ENCODE measurements at places on chromosomes 12 and 14.

GRCh38 chr12:20950248-20950647, 139.7 kb downstream of the SLCO1B3 start:
- peak; percentile 0 for DNase-seq

- DNase-seq = no peak
These were observed 49.2 kb downstream of the PSMA6 start for GRCh38 chr14:35341454-35341750.

- DNase-seq = no peak
These were observed 200.2 kb downstream of the TSPAN9 start for GRCh38 chr12:3277306-3277943.

DNA sequence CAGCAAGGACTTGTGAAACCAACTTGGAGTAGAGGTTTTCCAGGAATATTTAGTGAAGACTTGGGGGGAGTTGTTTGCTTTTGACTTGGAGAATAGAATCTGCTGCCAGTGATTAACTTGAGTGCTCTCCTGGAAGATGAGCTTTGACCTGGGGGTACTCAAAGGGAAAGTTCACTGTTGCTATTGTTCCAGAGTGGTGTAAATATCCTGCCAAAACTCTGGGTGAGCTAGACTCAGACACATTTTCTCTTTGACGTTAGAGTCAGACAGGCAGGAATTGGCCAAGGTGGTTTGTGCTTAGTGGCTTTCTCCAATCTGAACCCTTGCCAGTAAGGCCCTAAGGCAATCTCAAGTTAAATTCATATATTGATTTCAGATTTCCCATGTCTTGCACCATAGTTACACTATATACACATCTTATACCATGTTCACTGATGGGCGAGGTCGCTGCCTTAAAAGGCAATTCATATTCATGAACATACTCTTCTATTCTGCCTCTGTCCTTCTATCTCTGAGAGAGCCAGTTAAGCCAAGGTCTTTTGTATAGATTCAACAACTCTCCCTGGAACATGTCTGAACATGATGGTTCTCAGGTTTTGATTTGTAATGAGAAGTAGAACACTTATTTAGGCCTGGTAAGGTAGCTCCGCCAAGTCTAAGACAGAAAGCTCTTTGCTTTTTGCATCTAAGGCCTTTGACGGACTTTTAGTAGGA, 204.6 kb upstream of the SLC38A2 start:
- no peak for DNase-seq

- peak; percentile 16 for DNase-seq
These were observed 29.4 kb upstream of the ESRRB start for GRCh38 chr14:76346391-76347160.

DNA sequence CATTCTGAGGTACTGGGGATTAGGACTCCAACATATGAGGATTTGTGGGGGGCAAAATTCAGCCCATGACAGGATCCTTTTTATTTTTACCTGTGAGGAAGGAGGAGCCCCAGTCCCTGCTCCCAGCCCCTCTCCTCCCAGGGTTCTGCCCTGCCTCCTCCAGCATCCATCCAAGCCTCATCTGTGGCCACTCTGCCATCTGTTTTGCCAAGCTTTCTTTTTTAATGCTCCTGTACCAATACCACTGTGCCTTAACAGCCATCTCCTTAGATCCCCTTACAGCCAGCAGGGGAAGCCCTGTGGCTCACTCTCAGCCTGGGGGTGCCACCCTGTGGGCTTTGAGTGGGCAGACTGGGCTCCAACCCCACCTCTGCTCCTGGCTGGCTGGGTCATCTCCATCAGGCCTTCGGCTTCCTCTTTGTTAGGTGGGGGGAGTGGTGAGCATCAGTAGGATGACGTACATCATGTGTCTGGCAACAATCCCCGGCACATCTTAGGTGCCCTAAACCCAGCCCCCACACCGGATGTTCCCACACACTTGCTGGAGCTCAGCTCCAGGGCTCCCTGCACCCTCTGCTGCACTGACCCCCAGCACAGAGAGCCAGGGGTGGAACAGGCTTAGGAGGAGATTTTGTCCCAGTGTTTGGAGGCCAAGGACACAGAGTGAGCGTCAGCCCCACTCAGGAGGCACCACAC, 40.2 kb downstream of the CYP46A1 start:
- no peak for DNase-seq

DNA sequence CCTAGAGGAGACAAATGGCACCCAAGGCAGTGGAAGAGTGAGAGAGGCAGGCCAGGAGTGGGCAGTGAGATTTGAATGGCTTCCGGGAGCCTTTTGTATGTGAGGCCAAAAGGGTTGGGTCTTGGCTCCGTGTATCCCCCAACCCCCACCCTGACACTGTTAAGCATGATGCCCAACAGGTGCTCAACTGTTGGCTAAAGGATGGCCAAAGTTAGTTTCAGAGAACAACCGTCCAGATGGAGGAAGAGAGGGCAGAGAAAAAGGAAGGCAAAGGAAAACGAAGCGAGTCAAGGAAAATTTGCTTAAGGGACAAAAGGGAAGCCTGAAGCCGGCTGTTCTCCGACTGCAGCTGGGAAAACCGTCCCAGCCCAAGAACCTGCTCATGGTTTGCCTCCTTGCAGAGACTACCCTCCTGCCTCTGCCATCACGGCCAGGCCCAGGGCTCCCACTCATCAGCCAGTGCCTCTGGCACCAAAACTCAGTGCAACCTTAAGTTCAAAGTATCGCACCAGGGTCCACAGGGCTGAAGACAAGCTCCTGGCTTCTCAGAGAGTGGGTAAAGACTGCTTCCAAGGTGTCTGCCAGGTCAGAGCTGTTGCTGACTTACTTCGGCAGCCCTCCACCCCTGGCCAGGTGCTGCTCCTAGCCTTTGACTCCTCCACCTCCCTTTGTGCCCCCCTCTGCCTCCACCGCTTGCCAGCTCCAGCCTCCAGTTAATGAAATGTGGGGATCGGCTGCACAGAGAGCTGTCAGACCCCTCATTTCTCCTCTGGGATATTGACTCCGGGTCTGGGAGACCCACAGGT, 4.2 kb upstream of the C1QL4 start:
- no peak for DNase-seq

- DNase-seq = peak; percentile 97
These were observed 23.1 kb downstream of the LLPH start for GRCh38 chr12:66107451-66107915.

- DNase-seq = no peak
These were observed 236.8 kb upstream of the BTG1 start for GRCh38 chr12:92382383-92382878.

DNA sequence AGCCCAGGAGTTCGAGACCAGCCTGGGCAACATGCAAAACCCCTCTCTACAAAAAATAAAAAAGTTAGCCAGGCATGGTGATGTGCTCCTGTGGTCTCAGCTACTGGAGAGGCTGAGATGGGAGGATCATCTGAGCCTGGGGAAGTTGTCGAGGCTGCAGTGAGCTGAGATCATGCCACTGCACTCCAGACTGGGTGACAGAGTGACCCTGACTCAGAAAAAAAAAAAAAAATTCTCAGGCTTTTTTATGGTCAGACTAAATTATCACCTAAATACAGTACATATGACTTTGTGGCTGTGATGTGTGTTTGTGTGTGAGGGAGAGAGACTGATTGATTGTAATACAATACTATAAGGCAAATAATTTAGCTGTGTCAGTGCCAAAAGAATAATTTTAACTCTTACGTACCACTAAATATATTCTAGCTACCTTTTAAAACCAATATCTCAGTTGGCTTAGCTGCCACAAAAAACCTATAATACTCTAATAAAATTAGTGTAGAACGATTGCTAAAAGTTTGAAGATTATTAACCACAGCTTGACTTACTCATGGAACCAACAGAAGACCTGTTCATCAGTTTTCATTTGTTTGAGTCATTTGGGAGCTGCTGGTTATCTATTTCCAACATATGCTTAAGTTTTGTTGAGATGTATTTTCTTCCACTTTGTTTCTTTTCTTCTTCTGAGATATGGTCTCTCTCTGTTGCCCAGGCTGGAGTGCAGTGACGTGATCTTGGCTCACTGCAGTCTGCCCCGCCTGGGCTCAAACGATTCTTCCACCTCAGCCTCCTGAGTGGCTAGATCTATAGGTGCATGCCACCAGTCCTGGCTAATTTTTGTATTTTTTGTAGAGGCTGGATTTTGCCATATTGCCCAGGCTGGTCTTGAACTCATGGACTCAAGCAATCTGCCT, 58.0 kb downstream of the DIP2B start:
- DNase-seq = no peak

GRCh38 chr12:47223031-47223847, 143.5 kb upstream of the AMIGO2 start:
- no peak for DNase-seq

- no peak for DNase-seq
These were observed 443.4 kb downstream of the GLT1D1 start for GRCh38 chr12:129296671-129297070.

- no peak for DNase-seq
These were observed 148.6 kb downstream of the ASCL1 start for GRCh38 chr12:103105971-103106597.

GRCh38 chr14:80560800-80561657, 349.7 kb upstream of the DIO2 start:
- DNase-seq = no peak

DNA sequence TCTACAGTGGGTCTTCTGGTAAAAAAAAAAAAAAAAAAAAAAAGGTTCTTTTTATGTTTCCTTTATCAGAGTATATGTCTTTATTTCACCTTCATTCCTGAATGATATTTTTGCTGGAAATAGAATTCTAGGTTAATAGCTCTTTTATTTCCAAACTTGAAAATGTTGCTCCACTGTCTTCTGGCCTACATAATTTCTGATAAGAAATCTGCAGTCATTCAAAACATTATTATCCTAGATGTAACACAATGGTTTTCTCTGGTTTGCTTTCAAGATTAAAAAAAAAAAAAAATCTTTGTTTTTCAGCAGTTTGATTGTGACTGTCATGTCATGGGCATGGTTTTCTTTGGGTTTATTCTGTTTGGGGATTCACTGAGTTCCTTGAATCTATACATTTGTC, 19.5 kb downstream of the DCP1B start:
- DNase-seq = no peak

DNA sequence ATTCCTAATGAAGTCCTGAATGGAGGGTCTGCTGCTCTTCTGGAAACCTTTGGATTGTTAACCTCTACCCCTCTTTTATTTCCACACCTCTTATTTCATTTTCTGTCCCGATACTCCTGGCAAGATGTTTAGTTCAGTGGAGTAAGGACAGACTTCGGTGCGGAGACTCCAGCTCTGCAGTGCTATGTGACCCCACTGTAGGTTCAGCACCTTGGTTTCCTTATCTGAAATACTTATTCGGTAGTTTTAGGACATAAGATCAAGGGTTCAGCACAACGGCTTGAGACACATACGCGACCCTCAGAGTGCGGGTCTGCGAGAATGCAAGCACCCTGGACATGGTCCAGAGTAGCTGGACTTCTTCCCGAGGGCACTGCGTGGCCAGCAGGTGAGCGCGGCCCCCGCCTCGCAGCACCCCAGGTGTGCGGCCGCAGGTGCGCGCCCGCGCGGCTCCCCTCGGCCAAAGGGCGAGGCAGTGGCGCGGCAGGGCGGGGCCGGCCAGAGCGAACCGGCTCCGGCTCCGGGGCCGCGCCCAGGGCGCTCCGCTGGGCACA, 465 bp upstream of the FGD4 start:
- no peak for DNase-seq

GRCh38 chr12:46385438-46385837, 12.9 kb upstream of the SLC38A2 start:
- DNase-seq = no peak

DNA sequence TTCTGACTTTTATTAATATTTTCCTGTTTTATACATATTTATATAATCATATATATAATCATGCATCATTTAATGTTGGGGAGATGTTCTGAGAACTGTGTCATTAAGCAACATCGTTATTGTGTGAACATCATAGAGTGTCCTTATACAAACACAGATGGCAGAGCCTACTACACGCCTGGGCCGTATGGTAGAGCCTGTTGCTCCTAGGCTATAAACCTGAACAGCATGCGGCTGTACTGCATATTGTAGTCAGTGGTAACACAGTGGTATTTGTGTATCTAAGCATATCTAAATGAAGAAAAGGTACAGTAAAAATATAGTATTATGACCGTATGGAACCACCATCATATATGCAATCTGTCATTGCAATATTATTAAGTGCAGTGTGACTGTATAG, 44.7 kb upstream of the BCL7A start:
- no peak for DNase-seq

- peak; percentile 41 for DNase-seq
These were observed 22.3 kb downstream of the FBLN5 start for GRCh38 chr14:91925001-91925726.

DNA sequence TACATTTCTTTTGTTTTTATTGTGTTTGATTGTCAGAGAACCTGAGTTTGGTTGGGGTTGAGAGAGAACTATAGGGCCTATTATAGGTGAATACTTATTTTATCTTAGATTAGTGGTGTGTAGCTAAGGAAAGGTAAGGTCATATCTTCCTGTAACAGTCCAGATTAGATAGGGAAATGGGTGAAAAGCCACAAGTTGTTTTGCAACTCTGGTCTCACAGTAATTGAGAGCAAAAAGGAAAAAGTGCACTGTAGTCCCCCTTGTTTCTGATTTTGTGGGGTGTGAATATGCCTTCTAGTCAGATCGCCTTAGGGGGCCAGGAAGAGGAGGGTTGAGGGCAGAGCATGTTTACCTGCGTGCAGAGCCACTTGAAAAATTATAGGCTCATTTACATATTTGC, 8.9 kb downstream of the MSRB3 start:
- DNase-seq = no peak

DNA sequence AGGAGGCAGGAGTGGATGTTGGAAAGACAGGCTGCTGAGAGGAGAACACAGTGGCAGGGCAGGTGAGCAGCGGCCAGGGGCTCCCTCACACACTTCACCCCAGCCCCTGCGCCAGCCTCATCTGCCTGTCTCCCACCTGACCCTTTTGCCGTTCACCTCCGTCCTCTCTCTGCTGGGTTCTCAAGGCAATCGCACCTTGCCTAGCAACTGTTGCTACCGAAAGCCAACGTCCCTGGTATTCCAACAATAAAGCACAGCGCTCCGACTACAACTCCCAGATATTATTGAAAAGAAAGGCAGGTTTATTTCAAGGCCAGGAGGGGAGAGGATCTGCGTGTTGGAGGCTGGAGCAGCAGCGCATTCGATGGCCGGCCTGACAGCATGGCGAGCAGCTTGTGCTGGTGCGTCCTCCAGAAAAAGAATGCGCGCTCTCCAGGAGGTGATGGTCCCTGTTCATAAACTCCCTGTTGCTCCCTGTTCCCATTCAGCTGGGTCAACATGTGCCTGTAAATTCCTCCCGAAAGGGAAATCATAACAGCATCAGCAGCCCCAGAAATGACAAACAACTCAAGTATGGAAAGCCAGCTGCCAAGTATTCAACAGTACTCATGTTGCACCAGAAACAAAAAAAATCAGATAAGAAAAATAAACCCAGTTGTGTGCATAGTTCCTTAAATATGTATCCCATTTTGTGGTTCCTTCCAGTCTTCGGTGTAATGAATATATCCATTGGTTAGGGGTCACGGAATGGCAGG, 153.0 kb upstream of the DIO3 start:
- peak; percentile 54 for DNase-seq
